Liver (tissue), 10 donors: ENCODE measurements at places on chromosomes 1 and 21.

GRCh38 chr1:111789142-111789541 is 33.4 kb downstream of the DDX20 start:
- DNase-seq: no peak

DNA sequence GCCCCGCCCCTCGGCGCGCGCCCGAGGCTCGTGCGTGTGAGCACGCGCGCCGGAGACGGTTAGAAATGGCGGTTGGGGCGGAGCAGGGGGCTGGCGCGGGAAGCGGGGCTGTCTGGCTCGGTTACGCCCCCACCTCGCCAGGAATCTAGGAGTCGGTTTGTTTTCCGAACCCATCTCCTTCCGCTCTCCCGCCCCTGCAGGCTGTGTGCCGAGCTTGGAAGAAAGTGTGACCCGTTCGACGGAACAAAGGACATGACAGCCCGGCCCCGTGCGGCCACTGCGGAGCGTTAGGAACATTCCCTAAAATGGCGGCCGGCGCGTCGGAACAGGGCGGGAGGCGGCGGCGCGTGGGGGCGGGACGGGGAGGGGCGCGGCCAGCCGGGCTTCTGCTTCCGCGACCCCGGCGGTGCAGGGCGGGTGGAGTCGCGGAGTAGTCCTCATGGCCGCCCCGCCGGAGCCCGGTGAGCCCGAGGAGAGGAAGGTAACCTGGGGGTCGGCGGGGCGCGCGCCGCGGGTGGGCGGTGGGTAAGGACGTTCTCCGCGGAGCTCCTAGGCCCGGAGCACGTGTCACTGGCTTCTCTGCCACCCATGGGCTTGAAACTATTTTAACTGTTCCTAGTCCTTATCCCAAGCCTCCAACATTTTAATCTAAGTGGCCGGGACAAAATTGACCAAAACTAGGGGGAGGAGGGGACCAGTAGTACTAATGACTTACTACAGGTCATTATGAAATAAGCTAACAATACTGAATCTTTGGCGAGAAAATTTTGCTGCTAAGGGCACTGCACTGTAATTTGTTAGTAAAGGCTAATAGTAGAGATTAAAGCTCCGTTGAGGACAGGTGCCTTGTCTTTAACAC is at the start of gene COX20:
TSS of gene COX20 (plus strand) at position 383 of the 859 bp plus-strand sequence. CDS start at position 440, 57 bp downstream.
- peak; percentile 90 for DNase-seq

DNA sequence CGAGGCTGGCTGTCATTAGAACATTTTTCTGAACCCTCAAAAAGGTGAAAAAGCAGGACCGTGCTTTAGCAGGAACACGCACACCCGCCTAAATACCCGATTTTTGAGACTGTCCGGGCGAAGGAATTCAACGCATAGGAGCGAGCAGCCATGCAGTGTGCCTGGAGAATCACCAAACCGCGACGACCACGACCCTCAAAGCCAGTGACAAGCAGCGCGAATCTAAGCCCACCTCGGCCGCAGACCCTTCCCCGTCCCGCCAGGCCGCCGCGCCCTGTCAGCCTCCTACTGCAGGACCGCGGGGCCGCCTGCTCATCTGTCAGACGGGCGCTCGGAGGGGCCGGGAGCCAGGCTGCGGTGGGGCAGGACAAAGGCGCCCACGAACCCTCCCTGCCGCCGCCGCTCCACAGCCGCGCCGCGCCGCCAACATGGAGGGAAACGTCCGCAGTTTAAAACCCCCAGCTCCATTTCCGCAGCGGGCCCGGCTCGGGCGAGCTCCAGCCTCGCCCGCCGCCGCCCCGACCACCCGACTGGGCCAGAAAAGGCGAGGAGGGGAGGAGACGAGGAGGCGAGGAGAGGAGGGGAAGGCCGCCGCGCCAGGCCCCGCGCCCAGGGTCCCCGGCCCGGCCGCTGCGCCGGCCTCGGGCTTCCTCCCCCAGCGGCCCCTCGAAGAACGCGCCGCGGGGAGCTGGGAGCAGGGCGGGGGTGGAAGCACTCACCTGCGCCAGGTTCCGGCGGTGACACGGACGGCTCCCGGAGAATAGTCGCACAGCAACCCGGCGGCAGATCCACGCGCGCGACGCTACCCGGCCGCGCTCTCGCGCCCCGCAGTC is at the start of gene LBR:
TSS of gene LBR (minus strand) at position 804 of the 833 bp plus-strand sequence. CDS start 3,963 bp downstream, outside the sequence.
- DNase-seq: peak; percentile 63

DNA sequence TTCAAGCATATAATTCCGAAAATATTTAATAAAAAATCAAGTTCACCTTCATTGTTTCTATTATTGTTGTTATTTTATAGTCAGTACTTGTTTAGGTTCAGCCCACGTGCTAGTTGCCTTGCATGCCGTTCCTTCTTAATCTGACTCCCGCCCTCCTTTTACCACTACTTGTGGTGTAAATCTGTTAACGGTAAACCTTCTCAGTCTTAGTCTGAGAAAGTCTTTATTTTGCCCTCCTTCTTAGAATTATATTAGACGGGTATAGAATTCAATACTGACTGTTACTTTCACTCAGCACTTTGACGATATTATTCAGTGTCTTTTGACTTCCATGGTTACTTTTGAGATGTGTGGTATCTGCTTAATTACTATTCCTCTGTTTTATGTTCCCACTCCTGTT is 104.8 kb downstream of the RGL1 start:
- no peak for DNase-seq

- DNase-seq: no peak
Measured at GRCh38 chr21:42324896-42325295, 9.7 kb upstream of the TFF3 start.

GRCh38 chr1:20325844-20326420 is 35.3 kb downstream of the VWA5B1 start:
- DNase-seq: no peak

DNA sequence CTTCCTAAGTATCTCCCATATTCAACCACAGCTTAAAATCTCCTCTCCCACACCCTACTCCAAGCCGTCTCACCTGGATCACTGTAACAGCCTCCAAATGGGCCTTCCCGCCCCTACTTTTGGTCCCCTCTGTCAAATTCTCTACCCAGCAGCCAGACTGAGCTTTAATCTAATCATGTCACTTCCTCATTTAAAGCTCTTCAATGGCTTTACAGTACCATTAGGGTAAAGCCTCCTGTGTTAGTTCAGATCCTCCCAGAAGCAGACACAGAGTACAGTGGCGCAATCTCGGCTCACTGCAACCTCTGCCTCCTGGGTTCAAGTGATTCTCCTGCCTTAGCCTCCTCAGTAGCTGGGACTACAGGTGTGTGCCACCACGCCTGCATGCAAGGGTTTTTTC is 46.8 kb upstream of the PSEN2 start:
- DNase-seq: no peak

- DNase-seq: no peak
Measured at GRCh38 chr1:31791131-31791858, 24.5 kb downstream of the SPOCD1 start.

GRCh38 chr1:243288062-243288461 is 32.2 kb downstream of the SDCCAG8 start:
- DNase-seq: no peak

DNA sequence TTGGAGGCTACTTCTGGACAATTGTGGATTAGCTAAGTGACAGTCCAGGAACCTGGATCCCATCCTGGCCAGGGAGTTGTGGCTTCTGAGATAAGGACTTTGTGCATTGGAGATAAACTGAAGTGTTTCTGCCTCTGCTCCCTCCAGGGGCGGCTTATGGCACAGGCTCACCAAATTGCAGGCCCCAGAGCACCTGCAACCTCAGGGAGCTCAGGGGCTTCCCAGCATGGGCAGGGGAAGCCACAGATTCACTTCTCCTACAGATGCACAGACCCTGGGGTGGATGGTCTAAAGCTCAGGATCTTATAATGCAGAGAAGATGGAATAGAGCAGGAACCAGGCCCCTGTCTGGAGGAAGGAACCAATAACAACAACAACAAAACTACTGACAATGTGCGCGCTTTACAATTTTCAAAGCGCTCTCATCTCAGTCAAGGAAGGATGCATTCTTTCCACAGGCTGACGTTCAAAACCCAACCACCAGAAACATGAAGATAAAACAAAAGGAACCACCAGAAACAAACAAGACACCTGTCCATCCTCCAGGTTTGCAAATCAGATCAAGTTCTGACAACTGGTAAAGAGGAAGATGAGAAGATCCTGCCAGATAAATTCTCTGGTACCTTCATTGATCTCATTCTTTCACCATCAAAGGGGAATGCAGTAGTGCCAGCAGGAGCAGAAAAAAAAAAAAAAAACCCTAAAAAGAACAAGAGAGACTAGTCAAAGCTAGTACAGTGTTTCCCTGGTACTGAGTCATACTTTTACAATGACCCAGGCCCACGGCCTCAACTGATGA is 121.0 kb upstream of the IRF2BP2 start:
- no peak for DNase-seq

DNA sequence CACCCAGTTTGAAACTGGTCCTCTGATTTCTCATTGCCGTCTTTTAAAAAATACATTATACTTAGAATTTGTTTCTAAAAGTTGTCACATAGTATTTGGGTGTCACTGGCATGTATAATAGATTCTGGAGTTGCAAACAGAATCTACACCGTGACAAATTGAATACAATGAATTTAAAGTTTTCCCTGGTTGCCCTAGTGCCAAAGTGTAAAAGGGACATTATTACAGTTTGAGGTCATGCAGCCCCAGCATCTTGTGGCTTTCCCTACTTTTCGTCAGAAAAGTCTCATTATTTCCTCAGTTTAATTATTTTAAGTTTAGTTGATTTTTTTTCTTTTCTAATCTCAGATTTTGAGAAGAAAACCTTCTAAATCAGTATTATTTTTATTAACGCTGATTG is 155.9 kb downstream of the DISP1 start:
- DNase-seq: no peak

GRCh38 chr1:98331718-98332311 is 329.7 kb upstream of the SNX7 start:
- no peak for DNase-seq

GRCh38 chr1:234163267-234163919 is 209.9 kb upstream of the COA6 start:
- no peak for DNase-seq

GRCh38 chr1:243850452-243851256 is 611 bp upstream of the AKT3 start:
- peak; percentile 63 for DNase-seq

DNA sequence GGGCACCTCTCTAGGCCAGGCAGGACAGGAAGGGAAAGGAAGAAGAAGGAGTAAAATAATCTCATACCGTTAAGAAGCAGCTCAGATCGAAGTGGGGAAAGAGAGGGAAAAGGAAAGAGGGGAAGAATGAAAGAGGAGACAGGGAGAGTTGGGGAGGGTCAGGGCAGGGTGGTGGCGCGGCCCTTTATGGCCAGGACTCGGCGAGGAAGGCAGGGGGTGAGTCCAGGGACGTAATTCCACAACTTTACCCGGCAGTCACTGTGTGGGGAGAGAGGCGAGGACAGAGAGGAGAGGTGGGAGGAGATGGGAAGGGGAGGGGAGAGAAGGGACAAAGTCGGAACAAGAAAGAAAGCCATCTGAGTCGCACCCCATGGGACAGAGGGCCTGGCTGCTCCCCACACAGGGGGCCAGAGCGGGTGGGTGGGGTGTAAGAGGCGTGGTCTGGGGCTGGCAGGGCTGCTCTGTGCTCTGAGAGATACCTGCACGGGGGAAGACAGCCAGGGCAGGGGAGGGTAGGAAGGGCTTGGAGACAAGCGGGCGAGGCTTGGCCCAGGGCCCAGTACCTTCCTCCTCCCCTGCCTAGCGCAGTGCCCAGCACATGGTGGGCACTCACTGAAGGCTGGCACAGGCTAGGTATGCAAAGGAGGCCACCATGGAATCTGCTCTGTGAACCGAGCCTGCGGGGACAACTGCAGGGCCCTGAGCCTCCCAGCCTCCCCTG is 49.4 kb downstream of the KIF21B start:
- DNase-seq: no peak

DNA sequence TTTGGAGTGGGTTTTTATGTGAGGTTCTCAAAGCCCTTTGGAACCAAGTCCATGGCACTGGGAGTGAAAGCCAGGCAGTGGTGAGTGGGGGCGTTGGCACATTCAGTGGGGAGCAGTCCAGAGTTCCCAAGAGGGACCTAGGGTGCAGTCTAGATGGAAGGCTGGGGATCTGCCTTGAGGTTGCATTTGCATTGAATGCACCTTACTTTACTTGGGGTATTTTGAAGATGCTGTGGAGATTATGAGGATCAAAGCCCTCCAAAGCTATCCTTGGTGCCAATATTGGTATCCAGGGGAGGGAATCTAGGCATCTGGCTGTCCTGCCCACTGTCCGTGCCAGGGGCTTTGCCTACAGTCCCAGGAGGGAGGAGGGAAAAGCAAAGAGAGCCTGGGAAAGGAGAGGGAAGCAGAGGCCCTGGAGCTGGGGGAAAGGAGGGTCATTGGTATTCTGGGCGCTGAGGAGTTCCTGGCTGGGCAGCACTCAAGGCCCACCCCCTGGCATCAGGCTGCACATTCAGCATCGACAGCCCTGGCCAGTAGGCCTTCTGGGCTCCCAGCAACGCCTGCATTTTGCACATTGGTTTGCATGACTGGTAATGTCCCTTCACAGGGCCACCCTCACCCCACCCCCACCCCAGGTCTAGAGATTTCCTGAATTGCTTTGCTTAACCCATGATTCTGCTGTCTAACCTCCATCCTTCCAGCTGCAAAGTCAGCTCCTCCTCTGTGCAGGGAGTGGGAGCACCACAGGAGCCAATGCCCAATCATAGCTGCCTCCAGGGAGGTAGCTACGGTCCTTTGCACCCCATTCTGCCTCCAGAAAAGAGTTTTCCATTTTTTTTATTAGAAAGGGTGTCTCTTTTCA is 843 bp upstream of the BCAN start:
- no peak for DNase-seq

GRCh38 chr1:11784993-11785769 is 20.6 kb downstream of the MTHFR start:
- peak; percentile 73 for DNase-seq

GRCh38 chr1:82710091-82710490 is 909.4 kb downstream of the ADGRL2 start:
- DNase-seq: no peak

DNA sequence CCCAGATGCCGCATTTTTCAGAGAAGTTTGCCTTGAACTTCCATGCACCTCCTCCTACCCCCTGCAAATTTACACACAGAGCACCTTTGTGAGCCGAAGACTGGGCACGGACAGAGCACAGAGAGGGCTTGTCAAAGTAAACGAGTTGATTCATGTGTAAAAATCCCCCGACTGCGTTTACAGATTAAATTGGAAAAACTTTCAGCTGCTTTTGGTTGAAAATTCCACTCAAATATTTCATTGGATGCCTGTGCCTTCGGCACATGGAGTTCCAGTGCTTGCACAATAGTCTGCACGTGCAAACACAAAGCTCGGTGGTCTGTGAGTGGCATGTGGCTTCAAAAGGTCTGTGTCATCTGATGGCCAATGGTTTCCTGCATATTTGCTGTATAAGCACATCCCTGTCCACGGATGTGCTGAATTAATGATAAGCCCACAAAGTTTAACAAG is 177.5 kb downstream of the SETD4 start:
- no peak for DNase-seq

GRCh38 chr1:38133304-38133703 is 86.7 kb upstream of the POU3F1 start:
- DNase-seq: no peak

- DNase-seq: no peak
Measured at GRCh38 chr1:234611225-234611846, 1.4 kb upstream of the IRF2BP2 start.
